ENCODE measurements at places on chromosomes 16 and 17.
A peak's percentile ranks its signal among the peaks of the same experiment; 100 is the strongest.

DNA sequence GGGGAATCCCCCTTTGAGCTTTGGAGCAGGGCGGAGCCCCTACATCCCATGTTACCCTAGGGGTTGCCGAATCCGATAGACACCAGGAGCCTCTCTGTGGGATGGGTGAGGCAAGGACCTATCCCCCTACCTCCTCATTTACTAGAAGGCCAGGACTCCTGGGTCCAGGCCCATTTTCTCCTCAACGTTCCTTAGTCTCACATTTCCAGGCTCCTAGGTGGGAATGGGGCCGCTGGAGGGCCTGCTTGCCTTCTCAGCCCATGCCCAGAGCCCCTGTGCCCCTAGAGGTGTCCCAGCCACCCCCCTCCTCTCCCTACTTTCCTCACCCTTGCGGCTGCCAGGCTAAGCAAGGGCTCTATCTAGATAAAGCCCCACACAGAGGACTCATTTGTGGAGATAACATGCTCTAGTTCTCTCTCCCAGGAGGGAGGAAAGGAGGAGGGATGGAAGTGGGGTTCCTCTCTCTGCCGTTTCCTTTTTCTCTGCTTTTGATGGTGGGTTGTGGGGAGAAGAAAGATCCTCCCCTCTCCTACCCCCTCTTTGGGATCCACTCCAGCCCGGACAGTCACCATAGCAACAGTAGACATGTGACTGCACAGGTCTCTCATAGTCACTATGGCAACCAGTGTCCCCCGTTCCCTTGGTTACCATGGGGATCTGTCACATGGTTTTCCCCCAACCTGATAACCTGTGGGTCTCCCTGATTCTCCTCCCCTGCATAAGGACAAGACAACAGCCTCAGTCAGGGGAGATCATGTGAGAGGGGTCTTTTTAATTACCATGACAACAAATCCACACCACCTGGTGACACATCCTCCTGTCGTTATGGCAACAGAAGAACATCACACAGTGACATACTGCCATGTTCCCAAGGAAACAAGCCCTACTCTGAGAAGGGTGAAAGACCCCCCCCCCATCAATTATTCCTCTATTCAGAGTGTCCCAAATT lies 5.2 kb downstream of the CACNA1G start:
- DNase-seq = no peak

GRCh38 chr16:67967958-67968399 lies 458 bp downstream of the SLC12A4 start:
- DNase-seq = no peak

DNA sequence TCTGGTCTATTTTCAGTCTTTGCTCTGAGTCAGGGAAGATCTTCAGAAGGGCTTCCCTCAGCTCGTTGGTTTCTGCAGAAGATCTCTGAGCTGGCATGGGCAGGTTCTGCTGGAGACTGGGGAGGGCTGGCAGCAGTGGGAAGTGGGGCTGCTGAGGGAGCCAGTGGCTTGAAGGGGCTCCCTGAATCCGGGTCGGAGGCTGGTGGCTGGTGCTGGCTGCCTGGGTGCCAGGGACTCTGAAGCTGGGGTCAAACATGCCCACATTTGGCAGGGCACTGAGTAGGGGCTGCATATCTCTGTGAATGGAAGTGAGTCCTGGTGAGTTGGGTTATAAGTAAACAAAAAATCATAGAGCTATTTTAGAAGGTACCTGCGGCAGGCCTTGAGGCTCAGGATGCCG lies 67.0 kb downstream of the N4BP1 start:
- no peak for DNase-seq

GRCh38 chr17:70006159-70006558 lies 68.9 kb upstream of the KCNJ16 start:
- no peak for DNase-seq

GRCh38 chr17:74324521-74324920 lies 1.5 kb upstream of the KIF19 start:
- DNase-seq = no peak

GRCh38 chr17:13244513-13244912 lies 226.7 kb upstream of the ELAC2 start:
- DNase-seq = no peak

DNA sequence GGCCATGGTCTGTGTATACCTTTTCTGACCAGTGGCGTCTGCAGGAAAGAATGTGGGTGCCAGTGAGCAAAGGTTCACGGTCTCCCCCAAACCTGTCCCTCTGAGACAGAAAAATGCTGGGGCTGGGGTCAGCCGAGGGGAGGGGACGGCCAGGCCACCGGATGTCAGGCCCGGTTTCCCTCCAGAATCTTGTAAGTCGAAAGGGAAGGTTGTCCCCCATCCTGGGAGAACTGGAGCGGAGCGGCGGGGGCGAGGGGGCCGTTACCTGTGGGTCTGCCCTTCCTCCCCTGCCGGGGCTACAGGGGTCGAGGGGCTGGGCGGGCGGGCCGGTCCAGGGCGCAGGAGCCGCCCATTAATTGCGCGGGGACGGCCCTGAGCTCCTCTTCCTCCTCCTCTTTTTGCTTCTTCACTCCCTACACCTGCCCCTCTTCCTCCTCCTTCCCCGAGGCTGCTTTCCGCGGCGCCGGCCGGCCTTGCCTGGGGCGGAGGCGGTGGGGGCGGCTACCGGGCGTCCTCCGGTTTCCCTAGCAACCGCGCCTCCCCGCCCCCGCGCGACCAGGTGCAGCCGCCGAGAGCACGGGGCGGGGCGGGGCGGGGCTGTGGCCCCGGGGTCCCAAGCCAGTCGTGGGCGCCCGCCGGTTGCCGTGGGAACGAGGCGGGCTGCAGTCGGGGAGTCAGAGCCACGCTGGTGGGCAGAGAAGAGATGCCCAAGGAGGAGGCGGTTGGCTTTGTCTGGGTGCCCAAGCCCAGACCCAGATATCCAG lies at the start of gene MARCHF10:
MARCHF10 (minus strand) TSS at position 503 of the 764 bp plus-strand sequence. CDS start 6,579 bp downstream, outside the sequence.
- DNase-seq = peak; percentile 33

- no peak for DNase-seq
Observed at GRCh38 chr16:57430955-57431354, 16.2 kb downstream of the CIAPIN1 start.

Measured in activated CD4-positive, CD25-positive, alpha-beta regulatory T cell treated with anti-CD3 and anti-CD28 coated beads, Interleukin-2, amount 50 U/mL, for 72 hours (primary cell).